ENCODE measurements at places on chromosomes 4 and X.
A peak's percentile ranks its signal among the peaks of the same experiment; 100 is the strongest.

DNA sequence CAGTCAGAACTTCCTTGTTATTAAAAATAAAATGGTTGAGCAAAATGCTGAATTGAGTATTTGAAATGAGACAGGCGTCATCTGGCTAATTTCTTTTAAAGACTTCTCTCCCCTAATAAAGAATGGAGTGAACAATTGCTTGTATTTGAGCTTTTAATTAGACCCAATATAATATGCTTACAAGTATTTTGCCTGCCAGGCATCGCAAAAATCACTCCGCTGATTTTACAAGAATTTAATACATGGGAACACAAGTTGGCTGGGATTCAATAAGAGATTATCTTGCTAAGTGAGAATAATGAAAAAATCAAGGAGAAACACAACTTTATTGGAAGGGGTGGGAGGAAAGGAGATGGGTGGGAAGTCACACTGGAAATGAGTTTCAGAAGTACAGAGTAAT is 52.3 kb downstream of the KLF3 start:
- no peak for DNase-seq

- DNase-seq: peak; percentile 78
These were observed at the start of gene PDK3 for GRCh38 chrX:24464836-24465531. TSS of gene PDK3 (plus strand) at chrX:24465286. CDS start at chrX:24465456, 170 bp downstream.

- DNase-seq: no peak
These were observed 1658.0 kb downstream of the STIM2 start for GRCh38 chr4:28518561-28519165.

- no peak for DNase-seq
These were observed 6.4 kb upstream of the LONRF3 start for GRCh38 chrX:118968031-118968430.

DNA sequence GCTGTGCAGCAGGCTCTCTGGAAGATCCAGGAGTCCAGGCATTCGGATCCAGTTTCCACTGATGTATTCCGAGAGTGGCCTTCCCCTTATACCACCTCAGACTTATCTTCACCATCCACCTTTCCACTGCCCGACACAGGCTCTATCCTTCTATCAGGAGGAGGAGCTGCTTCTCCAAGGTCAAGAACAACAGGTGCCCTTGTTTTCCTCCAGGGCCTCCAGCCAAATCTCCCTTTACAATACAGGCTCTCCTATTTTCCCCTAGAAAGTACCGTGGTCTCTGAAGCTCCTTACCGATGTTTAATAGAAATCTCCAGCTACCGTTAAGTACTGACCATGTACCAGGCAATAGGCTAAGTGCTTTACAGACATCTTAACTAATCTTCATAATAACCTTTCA is 61.3 kb downstream of the AFAP1 start:
- DNase-seq: no peak

DNA sequence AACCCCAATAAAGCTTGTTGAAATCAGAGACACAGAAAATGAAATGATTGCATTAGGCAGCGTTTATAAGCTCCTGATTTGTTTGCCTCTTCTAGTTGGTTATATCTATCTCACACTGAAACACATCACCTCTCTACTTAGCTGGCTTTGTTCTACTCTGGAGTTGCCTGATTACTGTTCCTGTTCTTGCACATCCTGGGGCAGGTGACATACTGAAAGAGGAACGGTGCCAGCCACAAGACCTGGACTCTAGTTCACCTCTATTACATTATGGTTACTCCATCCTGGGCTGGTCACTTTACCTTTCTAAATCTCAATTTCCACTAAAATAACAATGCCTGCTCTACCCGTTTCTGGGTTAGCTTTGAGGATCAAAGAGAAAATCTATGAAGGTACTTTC is 47.9 kb downstream of the TRIM2 start:
- DNase-seq: no peak

- no peak for DNase-seq
These were observed 136.6 kb downstream of the AFF1 start for GRCh38 chr4:87071401-87071800.

- peak; percentile 76 for DNase-seq
These were observed at the start of gene QDPR for GRCh38 chr4:17511950-17512795. TSS of gene QDPR (minus strand) at chr4:17512090. CDS start at chr4:17512054, 36 bp downstream.

GRCh38 chr4:31290836-31291235 is 570.7 kb downstream of the PCDH7 start:
- no peak for DNase-seq

GRCh38 chr4:55184600-55185523 is 59.5 kb upstream of the KDR start:
- DNase-seq: no peak

GRCh38 chrX:50615570-50616158 is 145.0 kb upstream of the DGKK start:
- no peak for DNase-seq

DNA sequence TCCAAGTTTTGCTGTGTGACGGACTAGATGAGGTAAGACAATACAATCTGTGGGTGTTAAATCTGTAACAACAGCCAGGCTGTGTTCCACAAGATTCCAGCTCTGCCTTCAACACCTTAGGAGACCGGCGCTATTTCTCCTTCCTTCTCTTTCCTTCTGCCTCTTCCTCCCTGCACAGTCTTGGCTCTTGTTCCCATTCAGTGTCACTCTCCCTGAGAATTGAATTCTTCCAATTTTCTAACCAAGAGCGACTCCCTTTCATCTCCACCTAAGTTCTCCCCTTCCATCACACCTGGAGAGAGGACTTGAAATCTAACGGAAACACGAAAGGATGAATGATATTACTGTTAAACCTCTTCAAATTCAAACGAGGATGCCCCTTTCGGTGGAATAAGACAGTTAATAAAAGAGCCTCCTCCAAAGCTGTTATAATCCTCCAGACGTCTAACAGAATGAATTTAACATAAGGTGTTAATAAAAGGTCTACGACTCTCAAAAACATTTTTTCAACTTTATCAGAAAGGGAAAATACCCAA is 2.7 kb downstream of the EPHA5 start:
- no peak for DNase-seq

GRCh38 chr4:122542411-122543236 is 78.2 kb downstream of the IL21 start:
- DNase-seq: no peak

GRCh38 chrX:149641432-149641831 is 9.8 kb upstream of the TMEM185A start:
- no peak for DNase-seq

DNA sequence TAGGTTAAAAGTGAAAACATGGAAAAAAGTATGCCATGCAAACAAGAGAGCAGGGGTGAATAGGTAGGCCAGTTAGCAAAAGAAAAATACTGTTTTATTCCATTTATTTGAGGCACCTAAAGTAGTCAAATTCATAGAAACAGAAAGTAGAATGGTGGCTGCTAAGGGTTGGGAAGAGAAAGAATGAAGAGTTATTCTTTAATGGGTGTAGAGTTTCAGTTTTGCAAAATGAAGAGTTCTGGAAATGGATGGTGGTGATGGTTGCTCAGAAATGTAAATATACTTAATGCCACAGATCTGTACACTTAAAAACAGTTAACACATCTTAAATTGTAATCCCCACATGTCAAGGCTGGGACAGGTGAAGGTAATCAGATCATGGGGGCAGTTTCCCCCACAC is 29.7 kb downstream of the PARM1 start:
- no peak for DNase-seq

- DNase-seq: no peak
These were observed 7.7 kb upstream of the SLAIN2 start for GRCh38 chr4:48333587-48333986.

DNA sequence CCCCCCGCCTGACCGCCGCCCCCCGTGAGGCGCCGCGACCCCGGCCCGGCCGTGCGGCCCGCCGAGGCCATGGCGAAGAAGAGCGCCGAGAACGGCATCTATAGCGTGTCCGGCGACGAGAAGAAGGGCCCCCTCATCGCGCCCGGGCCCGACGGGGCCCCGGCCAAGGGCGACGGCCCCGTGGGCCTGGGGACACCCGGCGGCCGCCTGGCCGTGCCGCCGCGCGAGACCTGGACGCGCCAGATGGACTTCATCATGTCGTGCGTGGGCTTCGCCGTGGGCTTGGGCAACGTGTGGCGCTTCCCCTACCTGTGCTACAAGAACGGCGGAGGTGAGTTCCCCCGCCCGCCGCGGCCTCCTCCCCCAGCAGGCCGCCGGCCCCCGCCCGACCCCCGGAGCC is 780 bp downstream of the SLC6A8 start:
- DNase-seq: no peak

DNA sequence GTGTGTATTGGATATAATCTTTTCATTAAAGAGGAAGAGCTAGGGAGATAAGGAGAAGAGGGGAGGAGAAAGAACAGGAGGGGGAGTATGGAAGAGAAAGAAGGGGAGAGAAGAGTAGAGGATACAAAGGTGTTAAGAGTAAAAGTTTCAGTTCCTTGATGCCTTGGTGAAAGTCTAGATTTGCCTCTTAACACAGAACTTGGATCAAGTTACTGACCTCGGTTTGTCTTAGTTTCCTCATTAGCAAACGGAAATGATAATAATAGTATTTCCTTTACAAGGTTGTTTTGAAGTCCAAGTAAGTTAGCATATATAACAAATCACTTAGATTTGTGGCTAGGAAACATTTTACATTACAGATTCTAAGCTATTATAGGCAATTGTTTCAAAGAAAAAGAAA is 287.1 kb downstream of the PPARGC1A start:
- DNase-seq: no peak

- no peak for DNase-seq
These were observed 86.0 kb downstream of the SCD5 start for GRCh38 chr4:82712561-82712960.

- DNase-seq: no peak
These were observed 164.7 kb downstream of the CHIC2 start for GRCh38 chr4:53899586-53900270.

DNA sequence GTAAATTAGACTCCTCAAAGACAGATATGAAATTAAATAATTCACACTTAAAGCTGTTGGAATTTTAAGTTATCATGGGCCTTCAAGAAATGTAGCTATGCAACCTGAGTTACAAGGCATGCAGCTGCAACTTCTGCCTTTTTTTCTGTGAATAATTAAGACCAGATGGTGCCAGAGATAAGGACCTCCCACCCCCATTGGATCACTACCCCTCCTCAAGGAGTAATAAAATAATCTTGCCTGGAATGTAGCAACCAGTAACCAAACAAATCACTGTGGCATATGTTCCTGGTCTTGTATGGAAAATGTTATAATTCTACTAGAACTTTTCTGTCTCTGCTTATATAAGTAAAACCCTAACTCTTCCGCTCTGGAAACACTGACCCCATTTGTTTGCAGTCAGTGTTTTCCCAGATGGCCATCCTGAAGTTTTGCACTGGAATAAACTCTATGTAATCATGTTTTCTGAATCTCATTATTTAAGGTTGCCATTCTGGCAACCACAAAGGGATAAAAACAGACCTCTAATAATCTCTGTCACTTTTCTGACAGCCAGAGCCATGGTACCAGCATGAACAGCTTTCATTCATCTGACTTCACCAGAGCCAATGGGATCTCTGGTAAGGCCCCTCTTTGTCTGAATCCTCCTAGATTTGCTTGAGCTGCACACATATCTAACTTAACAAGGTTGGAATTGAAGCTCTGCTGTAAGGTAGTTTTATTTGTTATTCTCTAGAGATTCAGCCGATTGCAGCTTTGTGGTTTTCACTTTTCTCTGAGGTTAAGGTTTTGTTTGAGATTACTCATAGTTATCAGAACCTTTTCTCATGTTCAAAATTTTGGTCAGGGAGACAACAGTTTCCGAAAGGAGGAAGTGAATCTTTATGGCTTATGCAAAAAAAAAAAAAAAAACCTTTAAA is 274.6 kb downstream of the NAF1 start:
- no peak for DNase-seq

DNA sequence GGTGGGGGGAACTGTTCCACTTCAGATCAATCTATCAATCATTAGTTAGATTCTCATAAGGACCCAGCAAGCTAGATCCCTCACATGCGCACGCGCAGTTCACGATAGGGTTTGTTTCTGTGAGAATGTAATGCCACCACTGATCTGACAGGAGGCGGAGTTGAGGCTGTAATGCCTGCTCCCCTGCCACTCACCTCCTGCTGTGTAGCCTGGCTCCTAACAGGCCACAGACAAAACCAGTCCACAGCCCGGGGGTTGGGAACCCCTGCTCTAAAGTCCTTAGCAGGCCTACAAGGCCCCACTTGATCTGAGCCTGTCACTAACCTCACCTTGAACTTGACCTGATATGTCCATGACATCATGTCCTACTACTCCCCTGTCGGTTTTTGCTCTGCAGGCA is 30.3 kb downstream of the ARL9 start:
- no peak for DNase-seq

- DNase-seq: no peak
These were observed 17.1 kb upstream of the CT47C1 start for GRCh38 chrX:119055687-119056086.

DNA sequence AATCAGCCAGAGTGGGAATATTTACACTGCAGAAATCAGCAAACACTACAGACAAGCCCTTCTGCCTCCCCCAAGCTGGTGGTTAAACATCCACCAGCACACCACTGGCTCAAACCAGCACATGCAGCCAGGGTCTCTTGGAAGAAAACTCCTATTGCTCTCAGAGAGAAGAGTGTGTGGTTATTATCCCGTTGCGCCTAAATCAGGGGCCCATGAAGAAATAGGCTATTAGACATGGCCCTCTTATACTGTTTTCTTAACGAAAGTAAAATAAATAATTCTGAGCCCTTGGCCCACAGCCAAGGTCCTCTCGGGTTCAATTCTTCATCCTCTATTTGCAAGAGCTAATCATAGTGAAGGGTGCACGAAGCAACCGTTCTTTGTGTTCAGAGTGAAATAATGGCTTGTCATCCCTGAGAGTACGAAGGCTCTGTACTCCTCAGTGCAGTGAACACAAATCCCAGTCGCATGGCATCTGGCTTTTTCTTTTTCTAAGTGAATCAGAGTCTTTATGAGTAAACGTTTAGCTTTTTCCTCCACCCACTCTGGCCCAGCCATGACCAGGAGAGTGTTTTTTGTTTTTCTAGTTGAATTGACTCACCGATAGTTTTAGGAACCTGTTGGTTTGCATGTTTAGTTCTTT is 33.4 kb upstream of the RBM47 start:
- DNase-seq: peak; percentile 94

DNA sequence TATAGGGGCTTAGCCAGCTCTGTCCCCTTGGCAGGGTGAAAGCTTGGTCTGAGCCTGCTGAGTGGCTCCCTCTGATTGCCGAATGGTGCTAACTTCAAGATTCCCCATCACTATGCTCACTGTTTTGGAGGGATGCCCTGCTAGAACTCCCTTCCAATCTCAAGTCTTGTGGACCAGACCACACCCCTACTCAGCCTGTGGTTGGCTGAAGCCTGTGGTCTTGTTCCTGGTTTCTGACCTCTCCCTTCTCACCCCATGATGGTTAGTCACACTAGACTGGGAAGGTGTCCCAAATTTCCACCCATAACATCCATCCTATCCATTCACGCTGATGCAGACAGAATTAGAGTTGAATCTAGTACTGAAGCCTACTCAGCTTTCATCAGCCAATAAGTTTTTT is 184.7 kb upstream of the NDP start:
- DNase-seq: no peak

DNA sequence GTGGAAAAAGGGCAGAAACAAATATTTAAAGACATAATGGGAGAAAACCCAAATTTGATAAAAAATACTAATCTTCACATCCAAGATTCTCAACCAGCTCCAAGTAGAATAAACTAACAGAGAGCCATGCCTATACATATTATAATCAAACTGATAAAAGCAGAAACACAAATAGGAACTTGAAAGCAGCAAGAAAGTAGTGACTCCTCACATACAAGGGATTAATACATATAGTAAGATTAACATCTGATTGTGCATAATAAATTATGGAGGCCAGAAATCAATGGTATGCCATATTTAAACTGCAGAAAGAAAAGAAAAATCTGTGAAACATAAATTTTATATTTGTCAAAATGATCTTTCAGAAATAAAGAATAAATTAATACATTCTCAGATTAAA is 454.3 kb upstream of the PCDH10 start:
- no peak for DNase-seq

Measured in NCI-H774 (cell line).